ENCODE measurements at places on chromosomes 1 and 21.
A peak's percentile ranks its signal among the peaks of the same experiment; 100 is the strongest.

GRCh38 chr1:246051909-246052518 is 455.1 kb downstream of the SMYD3 start:
- no peak for DNase-seq

DNA sequence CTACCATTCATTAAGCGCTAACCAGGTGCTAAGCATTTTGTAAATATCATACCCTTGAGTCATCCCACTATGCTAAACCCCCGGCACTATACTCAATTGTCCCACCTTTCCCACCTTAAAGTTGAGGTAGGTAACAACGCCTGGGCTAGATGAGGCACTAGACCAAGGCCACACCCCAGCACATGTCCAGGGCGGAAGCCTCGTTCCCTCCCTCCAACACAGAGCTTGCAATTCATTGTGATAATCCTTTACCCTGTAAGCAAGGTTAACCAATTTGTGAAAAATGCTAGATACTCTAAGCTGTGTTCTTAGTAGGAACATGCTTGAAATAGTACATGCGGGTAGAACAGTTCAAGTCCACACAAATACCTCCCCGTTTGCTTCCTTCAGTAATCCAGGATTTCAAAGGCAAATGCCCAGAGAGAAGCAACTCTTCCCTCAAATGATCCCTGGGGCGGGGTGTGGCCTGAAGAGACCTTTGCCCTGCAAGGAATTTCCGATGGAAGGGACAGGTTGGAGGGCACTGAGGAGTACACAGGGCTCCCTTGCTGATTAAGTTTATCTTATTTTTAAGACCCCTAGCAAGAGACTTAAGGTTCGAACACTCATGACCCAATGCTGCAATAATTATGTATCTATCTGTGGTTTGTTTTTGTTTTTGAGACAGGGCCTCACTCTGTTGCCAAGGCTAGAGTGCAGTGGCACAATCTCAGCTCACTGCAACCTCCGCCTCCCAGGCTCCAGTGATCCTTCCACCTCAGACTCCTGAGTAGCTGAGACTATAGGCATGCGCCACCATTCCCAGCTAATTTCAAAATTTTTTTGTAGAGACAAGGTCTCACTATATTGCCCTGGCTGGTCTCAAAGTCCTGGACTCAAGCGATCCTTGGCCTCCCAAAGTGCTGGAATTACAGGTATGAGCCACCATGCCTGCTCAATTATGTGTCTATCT is 2.6 kb downstream of the RSPH1 start:
- no peak for DNase-seq

DNA sequence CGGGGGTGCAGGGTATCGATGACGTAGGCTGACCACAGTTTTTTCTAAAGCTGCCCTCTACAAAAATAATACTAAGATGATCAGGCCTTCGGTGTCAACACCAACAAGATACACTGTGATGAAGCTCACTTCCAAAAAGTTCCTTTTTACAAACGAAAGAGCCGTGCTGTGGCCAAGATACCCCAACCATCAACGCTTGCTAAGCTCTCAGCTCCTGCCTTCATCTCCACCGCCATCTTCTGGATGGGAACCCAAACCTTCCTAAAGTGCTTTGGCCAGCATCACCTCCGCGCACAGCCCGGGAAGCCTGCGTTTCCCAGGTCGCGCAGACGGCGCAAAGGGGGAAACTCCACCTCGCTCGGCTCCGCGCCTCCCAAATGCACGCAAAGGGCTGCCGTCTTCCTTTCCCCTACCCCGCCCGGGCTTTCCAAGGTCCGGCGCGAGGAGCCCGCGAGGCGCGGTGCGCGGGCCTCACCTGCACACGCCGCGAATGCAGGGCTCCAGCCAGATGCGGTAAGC is 541 bp downstream of the USP48 start:
- peak; percentile 60 for DNase-seq

DNA sequence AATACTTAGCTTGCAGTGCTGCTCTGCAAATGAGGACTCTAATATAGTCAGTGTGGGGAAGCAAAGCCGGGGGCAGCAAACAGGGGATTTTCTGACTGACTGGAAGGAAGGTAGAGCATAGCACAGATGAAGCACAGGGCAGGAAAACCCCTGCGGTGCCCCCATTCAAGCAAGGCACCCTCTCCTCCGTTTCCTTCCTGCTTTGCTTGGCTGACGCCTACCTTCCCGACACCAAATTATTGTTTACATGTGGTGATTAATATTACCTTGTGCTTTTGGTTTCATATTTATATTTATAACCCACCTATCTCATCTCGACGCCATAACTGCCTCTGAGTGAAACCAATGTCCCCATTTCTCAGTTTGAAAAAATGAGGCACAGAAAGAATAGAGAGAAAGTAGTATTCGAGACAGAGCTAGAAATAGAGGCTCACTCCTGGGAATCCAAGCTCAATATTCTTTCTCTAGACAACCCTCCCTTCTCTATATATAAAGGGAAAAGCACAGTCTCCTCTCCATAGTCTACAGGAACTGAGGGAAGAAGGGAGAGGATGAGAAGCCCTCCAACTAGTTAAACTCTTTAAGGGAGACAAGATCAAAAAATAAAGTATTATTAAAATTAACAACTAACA is 41.3 kb downstream of the PIK3C2B start:
- DNase-seq: peak; percentile 81

All from GM20000 (cell line).